ENCODE measurements at places on chromosomes 11 and 22.
A peak's percentile ranks its signal among the peaks of the same experiment; 100 is the strongest.

- DNase-seq, result no peak
These were observed 49.9 kb downstream of the BIRC2 start for GRCh38 chr11:102396708-102397563.

- no peak for DNase-seq
These were observed 4.6 kb downstream of the C11orf96 start for GRCh38 chr11:43947003-43947500.

DNA sequence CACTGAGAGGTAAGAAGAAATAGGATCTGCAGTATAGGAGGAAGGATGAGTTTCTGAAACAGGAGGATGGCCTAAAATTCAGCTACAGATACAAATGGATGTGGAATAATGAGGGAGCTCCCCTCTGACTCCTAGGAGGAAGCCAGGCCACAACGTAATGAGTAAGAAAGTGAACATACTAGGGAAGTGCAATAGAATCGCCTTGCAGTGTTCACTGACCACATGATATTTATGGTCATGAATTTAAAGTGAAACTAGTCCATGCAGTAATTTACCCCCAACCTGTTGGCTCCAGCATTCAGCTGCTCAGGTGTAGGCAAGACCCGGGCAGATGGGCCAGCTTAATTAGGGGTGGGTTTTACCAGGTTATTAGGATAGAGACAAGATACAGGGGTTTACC is 101.7 kb downstream of the DEUP1 start:
- DNase-seq, result no peak

- DNase-seq, result no peak
These were observed 240.5 kb upstream of the CCDC179 start for GRCh38 chr11:23100726-23101125.

DNA sequence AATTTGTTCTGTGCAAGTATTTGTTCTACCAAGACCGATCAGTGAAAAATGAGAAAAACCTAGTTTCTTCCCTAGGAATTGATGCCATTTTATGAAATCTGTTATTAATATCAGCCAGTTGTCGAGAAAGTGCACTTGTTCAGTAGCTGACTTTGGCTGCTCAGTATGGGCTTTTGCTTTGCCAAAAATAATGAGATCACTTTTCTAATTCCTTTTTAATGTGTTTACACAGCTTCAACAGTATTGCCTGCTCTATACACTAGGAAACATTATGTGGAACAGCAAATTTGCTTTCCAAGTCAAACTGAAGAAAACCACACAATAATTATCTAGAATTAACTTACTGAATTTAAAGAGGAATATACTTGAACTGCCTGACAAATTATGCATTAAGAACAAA is 34.4 kb downstream of the SCUBE2 start:
- no peak for DNase-seq

DNA sequence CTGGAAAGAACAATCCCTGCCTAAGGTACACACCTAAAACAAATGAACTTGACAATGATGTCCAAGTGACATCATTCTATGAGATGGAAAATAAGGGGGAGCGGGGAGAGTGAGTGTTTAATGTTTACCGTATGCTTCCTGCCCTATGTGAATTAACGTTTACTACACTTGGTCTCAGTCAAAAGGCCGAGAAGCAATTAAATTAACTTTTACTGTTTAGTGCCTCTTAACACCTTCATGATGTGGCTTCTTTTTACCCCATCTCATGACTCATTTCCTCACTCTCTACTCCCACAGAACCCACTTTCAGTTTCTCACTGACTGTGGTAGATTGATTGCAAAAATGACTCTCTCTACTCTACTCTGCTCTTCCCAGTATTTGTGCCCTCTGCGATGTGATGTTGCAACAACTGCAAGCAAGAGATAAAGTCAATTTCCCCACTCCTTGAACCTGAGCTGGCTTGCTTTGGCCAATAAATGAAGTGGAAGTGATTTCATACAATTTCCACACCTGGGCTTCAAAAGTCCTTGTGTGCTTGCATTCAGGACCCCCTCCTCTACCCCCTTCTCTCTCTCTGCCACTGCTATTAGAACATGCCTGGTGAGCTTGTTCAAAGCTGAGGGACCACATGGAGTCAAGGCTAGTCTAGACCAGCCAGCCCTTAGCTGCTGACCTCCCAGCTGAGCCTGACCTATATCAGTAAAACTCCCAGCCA is 11.6 kb upstream of the ALKBH3 start:
- DNase-seq, result peak; percentile 62

GRCh38 chr22:19127329-19128008 is 3.6 kb upstream of the TSSK2 start:
- DNase-seq, result no peak

GRCh38 chr22:45073064-45073463 is 63.3 kb upstream of the PHF21B start:
- no peak for DNase-seq

DNA sequence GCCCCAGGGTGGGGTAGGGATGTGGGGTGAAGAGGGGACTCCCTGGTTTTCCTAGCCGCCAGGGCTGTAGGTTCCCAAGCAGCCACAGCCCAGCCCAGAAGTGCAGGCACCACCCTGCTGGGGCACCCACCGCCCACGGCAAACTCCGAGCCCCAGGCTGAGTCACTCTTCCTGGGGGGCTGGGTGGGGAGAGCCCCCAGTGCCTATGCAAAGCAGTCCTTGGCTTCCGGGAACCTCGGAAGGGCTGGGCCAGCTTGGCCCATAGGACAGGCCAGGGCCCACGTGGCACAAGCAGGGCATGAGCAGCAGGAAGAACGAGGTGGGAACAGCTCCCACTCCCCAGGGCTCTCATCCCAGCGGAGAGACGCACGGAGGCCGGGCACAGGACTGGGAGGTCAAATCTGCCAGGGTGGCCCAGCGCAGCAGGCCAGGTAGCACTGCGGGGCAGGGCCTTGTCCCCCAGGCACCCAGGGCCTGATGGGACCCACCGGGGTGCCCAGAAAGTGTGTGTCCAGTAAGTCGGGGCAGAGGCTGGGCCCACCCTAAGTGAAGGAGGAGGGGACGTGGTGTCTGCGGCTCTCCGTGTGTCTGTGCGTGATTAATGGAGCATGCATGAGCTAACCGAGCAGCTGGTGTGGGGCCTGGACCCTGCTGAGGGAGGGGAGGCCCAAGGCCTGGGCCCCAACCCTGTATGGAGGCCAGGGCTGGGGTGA is 4.6 kb upstream of the IL17REL start:
- DNase-seq, result peak; percentile 67

DNA sequence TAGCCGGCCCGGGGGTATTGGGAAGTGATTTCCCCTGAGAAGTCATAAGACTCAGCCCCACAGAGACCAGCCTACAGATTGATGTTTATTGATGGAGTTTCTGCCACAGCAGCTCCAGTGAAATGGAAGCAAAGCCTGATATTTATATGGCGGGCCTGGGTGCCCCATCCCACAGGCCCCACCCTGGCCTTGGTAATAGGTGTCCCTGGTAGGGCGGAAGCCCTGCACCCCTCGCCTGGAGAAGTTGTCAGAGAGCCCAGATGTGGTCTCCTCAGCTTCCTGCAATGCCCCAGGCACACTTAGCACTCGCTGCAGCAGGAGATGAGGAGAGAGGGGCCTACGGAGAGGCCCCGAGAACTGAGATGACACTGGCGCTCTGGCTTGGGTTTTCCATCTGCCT is 107.4 kb downstream of the MORC2 start:
- DNase-seq, result no peak

DNA sequence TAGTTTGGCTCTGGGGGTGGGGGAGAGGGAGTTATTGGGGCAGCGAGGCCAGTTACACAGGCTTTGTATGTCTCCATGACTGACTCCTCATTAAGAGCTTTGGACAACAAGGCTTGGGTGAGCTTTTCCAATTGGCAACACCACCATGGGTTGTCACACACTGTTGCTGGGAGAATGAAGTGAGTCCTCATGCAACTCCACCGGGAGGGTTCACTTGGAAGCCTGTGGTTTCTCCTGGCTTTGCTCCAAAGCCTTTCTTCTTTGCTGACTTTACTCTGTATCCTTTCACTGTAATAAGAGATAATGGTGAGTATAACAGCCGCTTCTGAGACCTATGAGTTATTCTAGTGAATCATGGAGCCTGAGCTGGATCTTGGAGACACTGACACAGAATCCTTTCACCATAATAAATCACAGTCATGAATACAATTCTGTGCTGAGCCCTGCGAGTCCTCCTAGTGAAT is 24.9 kb downstream of the EIF3F start:
- no peak for DNase-seq

GRCh38 chr11:132358573-132358953 is 988.1 kb downstream of the NTM start:
- DNase-seq, result no peak

GRCh38 chr22:25030636-25031035 is 78.1 kb downstream of the KIAA1671 start:
- DNase-seq, result no peak

DNA sequence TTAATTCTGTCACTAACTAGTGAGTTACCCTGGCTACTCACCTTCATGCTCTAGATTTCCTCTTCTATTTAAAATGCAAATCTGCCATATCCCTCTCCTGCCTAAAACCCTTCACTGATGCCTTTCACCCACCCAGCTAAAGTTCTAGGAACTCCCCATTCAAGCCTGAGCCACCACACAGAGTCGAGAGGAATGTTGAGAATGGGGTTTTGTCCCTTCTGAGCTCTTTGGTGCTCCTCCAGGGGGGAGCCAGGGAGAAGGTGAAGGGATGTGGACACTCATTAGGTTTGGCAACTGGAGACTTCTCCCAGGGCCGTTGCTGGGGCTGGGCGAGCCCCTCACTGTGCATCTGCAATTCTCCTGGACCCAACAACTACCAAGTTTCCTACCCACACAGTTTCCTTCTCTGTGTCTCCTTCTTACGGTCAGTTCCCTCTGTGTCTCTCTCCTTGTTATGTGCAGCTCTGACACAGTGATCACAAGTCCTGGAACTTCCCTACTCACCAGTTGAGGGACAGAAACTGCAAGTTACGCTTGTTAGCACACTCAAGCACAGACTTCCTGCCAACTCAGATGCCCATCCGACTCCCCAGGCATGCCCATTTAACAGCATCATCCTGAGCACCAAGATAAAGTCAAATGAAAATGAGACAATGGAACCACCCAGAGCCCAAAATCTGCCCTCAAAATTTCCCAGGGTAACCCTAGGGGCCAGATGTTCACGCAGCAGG is 6.5 kb upstream of the IL10RA start:
- DNase-seq, result no peak

GRCh38 chr11:72513411-72513810 is 79.1 kb upstream of the CLPB start:
- DNase-seq, result no peak

GRCh38 chr11:86811637-86812321 is 11.4 kb downstream of the PRSS23 start:
- DNase-seq, result no peak

DNA sequence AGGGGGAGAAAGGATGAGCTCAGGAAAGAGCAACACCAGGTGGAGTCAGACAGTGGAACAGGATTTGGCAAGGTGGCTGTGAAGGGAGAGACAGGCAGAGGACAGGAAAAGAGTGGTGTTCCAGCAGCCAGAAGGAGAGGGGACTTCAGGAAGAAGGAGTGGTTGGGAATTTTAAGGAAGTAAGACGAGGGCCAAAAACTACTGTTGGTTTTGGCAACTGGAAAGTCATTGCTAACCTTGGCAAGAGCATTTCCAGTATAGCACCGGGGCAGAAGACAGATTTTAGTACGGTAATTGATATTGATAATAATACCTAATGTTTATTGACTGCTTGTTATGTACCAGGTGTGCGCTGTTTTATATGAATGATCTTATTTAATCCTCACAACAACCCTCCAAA is 15.4 kb upstream of the DDX6 start:
- no peak for DNase-seq

- DNase-seq, result no peak
These were observed 669 bp upstream of the TIGD3 start for GRCh38 chr11:65353900-65354264.

- no peak for DNase-seq
These were observed 71.5 kb downstream of the SYN3 start for GRCh38 chr22:32986766-32987040.

GRCh38 chr11:62546244-62546928 is at the start of gene AHNAK:
Gene AHNAK, minus strand, starts transcription at chr11:62546806. Its CDS starts 10,708 bp downstream, at chr11:62536098.
- peak; percentile 47 for DNase-seq

- DNase-seq, result no peak
These were observed 53.3 kb upstream of the ARFGAP3 start for GRCh38 chr22:42910221-42910942.

DNA sequence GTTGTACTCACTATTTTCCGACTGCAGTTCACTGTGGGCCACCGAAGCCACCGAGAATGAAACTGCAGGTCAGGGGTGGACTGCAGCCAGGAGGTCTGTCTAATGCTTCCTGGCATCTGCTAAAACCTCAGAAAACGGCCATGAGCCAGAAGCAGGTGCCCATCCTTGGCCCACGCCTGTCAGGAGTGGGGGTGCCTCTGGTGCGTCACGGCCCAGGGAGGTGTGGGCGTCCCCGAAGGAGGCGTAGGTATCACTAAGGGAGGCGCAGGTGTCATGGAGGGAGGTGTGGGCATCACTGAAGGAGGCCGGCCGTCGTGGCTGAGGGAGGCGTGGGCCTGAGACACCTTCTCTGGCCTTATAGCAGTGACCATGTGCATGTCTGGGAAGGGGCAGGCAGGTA is 456.2 kb downstream of the TBC1D22A start:
- DNase-seq, result no peak

GRCh38 chr11:43145653-43146052 is 166.1 kb upstream of the API5 start:
- no peak for DNase-seq

- no peak for DNase-seq
These were observed 39.7 kb downstream of the APLP2 start for GRCh38 chr11:130109386-130109785.

GRCh38 chr11:59678118-59678812 is 9.4 kb upstream of the PATL1 start:
- no peak for DNase-seq

- no peak for DNase-seq
These were observed 44.2 kb downstream of the OTOG start for GRCh38 chr11:17591293-17591692.

- no peak for DNase-seq
These were observed 328.2 kb downstream of the TTC28 start for GRCh38 chr22:28351476-28351875.

DNA sequence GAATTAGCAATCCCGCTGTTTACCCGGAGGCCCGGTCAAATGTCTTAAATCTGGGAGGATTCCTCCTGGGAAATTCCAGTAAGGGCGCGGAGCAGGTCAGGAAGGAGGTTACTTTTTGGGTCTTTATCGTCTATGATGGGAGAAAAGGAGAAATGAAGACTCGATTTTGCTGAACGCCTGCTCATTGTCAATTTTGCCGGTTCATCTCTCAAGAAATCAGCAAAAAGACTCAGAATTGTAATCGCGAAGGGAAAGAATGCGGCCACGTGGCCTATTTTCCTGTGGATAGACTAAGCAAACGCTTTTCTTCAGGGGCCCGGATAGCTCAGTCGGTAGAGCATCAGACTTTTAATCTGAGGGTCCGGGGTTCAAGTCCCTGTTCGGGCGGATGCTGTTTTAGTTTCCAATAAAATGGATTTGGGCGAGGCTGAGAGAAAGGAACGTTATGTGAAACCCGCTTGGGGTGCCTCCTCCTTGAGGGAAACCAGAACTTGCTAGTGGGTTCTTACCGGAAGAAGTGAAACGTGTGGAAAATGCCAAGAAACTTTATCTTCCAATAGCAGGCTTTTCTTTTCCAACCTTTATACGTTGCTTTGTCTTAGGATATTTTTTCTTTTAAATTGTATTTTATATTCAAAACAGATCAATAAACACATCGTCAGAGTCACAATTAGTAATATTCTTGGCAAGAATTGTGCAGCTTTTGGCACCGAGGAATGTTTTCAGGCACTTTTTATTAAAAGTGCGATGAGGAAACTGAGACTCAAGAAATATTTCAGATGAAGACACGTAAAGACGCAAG is 45.0 kb downstream of the OR4D9 start:
- DNase-seq, result no peak

- DNase-seq, result no peak
These were observed at the start of gene KREMEN1 for GRCh38 chr22:29072979-29073617. Gene KREMEN1, plus strand, starts transcription at chr22:29073035. Its CDS starts 96 bp downstream, at chr22:29073131.
